ENCODE measurements at places on chromosomes 6 and 20.

DNA sequence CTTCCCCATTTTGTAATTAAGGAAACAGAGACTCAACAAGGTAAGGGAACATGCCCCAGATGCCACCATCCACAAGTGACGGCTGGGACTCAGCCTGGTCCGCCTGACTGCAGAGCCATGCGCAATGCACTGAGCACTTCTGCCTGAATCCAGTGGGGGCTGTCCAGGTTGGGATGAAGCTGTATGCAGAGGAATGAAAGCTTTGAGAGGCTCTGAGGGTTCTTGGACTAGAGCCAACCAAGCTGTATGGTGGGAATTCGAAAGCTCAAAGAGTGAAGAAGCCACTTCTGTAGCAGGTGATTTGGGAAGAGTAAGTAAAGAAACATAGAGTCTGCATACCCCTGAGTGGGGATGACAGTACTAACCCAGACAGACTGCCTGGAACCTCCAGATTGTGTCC is 127.6 kb upstream of the AKAP12 start:
- no peak for DNase-seq

DNA sequence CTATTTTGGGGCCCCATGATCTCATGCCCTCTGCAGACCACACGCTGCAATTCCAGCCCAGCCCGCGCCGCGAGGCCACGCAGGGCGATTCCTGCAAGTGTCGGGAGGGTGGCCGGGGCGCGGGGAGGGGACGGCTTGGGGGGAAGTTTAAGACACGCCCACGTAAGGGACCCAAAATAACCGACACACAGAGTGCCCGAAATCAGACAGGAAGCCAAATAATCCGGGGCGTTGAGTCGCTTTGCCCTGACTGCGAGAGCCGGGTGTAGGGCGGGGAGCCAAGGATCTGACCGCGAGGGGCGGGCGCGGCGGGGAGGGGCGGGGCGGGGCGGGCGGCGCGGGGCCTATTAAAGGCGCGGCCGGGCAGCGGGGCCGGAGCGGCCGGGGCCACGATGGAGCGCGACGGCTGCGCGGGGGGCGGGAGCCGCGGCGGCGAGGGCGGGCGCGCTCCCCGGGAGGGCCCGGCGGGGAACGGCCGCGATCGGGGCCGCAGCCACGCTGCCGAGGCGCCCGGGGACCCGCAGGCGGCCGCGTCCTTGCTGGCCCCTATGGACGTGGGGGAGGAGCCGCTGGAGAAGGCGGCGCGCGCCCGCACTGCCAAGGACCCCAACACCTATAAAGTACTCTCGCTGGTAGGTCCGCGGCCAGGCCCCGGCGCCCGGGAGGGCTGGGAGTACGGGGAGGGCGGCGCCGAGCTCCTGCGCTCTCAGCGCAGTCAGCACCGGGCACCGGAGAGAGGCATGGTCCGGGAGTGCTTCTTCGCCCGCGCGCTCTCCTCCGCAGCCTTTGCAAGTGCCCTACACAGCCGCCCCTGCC is at the start of gene ENPP1:
Gene ENPP1 (plus strand): TSS at position 377 of the 816 bp plus-strand sequence. CDS start 16 bp downstream, at position 393.
- peak; percentile 14 for DNase-seq

- DNase-seq = no peak
Measured at GRCh38 chr6:11820821-11821220, 42.2 kb upstream of the ADTRP start.

DNA sequence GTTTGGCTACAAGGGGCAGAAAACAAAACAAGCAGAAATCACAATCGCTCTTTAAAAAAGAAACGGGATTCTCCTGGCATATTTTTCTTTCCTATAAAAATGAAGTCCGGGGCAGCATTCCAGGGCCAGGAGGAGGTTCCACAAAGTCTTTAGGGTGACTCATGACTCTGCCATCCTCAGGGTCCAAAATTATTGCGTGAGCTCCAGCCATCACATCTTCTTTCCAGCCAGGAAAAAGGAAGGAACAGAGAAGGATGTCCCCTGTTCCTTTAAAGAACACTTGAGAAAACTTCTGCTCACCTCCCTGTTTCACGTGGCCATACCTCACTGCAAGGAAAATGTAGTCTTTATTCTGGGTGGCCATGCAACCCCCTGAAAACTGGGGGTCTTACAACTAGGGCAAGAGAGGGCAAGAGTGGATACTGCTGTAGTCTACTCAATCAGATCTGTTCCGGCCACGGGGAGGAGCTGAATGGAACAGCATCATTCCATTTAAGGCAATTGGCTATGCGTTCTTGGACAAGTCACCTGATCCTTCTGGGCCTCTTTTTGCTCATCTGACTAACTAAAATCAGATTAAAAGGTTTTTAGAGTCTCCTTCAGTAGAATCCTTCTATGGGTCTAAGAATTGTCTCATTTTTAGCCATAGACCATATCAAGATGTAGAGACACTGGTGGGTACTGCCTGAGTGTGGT is 49.4 kb downstream of the CTCFL start:
- DNase-seq = no peak

GRCh38 chr20:34824452-34824805 is 1.0 kb downstream of the NCOA6 start:
- DNase-seq = peak; percentile 52
